ENCODE measurements at places on chromosomes 1 and 21.

- peak overlapping the region; percentile 90 for H3K27ac ChIP-seq
- peaks cover 22% of the 10 kb centered on the region for H3K4me1 ChIP-seq
- no peak for DNase-seq
- no peaks in the 10 kb centered on the region for H3K27me3 ChIP-seq
- H3K4me3 ChIP-seq, result peak overlapping the region; percentile 70
- H3K36me3 ChIP-seq, result no peaks in the 10 kb centered on the region
These were observed 431 bp downstream of the CLCN6 start for GRCh38 chr1:11806307-11806936.

GRCh38 chr1:9823943-9824701 is at the start of gene CLSTN1:
CLSTN1 (minus strand) TSS chr1:9823965; CDS start chr1:9823733, 232 bp downstream.
- H3K27ac ChIP-seq, result peak within 1 kb of the TSS; percentile 94
- peaks cover 7% of the 10 kb centered on the region for H3K4me1 ChIP-seq
- DNase-seq, result peak; percentile 90
- H3K4me3 ChIP-seq, result peak within 1 kb of the TSS; percentile 74
- H3K36me3 ChIP-seq, result no peaks in the 10 kb centered on the region

- no peak for DNase-seq
- no peaks in the 10 kb centered on the region for H3K4me1 ChIP-seq
- no peaks in the 10 kb centered on the region for H3K27me3 ChIP-seq
- H3K36me3 ChIP-seq, result no peaks in the 10 kb centered on the region
These were observed 19.8 kb upstream of the ARTN start for GRCh38 chr1:43913666-43914360.

GRCh38 chr1:45297666-45298356 is 28.9 kb upstream of the HPDL start:
- no peaks in the 10 kb centered on the region for H3K4me1 ChIP-seq
- no peaks in the 10 kb centered on the region for H3K36me3 ChIP-seq
- no peak for DNase-seq
- H3K27ac ChIP-seq, result no peak overlapping the region

- no peaks in the 10 kb centered on the region for H3K27me3 ChIP-seq
- no peak overlapping the region for H3K4me3 ChIP-seq
- H3K36me3 ChIP-seq, result no peaks in the 10 kb centered on the region
These were observed 28.0 kb downstream of the TBX15 start for GRCh38 chr1:118960026-118960561.

GRCh38 chr1:229535230-229535629 is 23.3 kb downstream of the ABCB10 start:
- DNase-seq, result no peak
- no peak overlapping the region for H3K4me3 ChIP-seq
- H3K27me3 ChIP-seq, result no peaks in the 10 kb centered on the region
- no peaks in the 10 kb centered on the region for H3K4me1 ChIP-seq

- no peaks in the 10 kb centered on the region for H3K27me3 ChIP-seq
- peaks cover 8% of the 10 kb centered on the region for H3K4me1 ChIP-seq
- H3K27ac ChIP-seq, result peak overlapping the region; percentile 82
- no peaks in the 10 kb centered on the region for H3K36me3 ChIP-seq
- no peak overlapping the region for H3K4me3 ChIP-seq
- peak; percentile 53 for DNase-seq
These were observed 244.6 kb upstream of the MAP1LC3C start for GRCh38 chr1:242243472-242243871.

DNA sequence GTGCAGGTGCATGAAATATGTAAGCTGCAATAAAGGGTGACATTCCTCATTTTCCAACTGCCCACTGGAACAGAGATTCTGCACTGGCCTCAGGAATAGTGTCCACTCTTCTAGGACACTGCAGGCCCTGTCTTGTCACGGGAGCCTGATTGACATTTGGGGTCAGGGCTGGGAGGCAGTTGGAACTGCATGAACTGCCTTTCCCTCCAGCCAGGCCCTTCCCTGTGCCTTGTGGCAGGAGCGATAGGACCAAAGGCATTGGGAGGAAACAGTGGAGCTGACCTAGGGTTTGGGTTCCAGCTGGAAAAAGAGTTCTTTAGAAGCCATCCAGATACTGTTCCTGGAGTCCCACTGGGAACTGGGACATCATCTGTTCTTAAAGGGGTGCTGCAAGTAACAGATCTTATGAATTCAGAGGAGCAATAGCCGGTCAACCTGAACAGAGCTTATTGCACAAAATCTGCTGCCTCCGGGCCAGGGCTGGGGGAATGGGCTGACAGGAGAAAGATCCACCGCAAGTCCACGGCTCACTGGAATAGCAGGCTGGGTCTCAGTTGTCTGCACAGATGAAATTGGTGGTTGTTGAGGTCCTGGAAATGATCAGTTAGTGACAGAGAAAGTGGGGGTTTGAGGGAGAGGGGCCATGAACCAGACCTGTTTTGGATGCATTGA is 451.7 kb downstream of the CAMTA1 start:
- no peak overlapping the region for H3K27ac ChIP-seq
- no peaks in the 10 kb centered on the region for H3K27me3 ChIP-seq
- DNase-seq, result no peak
- no peak overlapping the region for H3K4me3 ChIP-seq
- no peaks in the 10 kb centered on the region for H3K4me1 ChIP-seq

DNA sequence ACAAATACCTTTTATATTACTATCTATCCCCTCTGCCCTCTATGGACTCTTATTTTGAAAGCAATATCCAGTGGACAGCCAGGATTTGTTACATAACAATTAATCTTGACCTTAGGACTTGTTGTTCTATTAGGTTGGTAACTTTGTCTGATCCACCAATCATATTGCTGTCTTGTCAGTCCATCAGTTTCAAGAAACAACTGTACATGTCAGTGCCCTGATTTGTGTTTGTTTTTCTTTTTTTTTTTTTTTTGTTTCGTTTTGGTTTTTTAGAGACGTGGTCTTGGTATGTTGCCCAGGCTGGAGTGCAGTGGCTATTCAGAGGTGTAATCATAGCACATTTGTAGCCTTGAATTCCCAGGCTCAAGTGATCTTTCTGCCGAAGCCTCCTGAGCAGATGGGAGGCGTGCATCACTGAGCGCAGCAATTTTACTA is 1.5 kb upstream of the SCP2 start:
- no peaks in the 10 kb centered on the region for H3K4me1 ChIP-seq
- H3K27ac ChIP-seq, result no peak overlapping the region

GRCh38 chr1:54364995-54365394 is 41.2 kb downstream of the SSBP3 start:
- DNase-seq, result peak; percentile 77
- H3K4me1 ChIP-seq, result peaks cover 4% of the 10 kb centered on the region

GRCh38 chr1:179493323-179493722 is 82.4 kb downstream of the NPHS2 start:
- H3K4me3 ChIP-seq, result no peak overlapping the region
- no peaks in the 10 kb centered on the region for H3K27me3 ChIP-seq
- H3K36me3 ChIP-seq, result no peaks in the 10 kb centered on the region
- H3K4me1 ChIP-seq, result no peaks in the 10 kb centered on the region
- no peak for DNase-seq

DNA sequence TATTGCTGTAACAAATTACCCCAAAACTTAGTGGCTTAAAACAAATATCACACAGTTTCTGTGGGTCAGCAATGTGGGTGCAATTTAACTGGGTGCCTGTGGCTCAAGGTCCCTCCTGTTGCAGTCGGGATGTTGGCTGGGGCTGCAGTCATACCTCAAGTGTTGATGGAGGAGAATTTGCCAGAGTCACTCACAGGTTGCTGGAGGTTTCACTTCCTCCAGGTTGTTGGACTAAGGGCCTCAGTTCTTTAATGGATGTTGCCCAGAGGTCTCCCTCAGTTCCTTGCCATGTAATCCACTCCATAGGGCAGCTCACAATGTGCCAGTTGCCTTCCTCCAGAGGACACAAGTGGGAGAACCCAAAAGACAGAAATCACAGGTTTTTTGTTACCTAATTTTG is 2.5 kb upstream of the TAF13 start:
- no peak overlapping the region for H3K27ac ChIP-seq
- no peak for DNase-seq
- no peak overlapping the region for H3K4me3 ChIP-seq
- no peaks in the 10 kb centered on the region for H3K4me1 ChIP-seq
- no peaks in the 10 kb centered on the region for H3K27me3 ChIP-seq
- H3K36me3 ChIP-seq, result no peaks in the 10 kb centered on the region

DNA sequence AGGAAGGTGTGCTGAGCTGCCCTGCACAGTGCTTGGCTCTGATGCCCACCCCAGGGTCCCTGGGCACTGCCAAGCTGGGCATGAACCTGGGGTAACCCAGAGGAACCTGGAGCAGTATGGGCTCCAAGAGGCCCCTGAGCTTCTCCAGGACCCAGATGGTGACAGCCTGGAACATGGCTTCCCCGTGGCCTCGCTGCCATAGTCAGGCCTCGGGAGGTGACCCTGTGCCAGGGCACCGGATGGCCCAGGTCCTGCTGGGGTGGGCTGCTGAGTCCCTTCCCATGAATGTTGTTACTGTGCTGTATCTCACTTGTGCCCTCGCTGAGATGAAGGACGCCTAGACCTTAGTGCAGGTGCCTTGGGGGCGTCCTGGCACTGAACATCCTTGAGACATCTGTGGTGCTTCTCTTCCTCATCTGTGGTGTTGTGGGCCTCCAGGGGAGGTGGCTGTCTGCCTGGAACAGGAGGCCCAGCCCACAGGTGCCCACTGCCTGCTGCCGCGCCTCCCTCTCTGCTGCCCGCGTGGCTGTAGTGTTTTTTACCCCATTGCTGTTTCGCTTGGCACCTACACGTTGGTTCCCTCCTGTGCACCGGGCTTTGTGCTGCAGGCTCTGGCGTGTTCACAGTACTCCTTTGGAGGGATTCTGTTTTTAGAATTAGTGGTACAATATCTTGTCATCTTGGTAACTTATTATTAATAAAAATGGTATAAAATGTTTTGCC is 160.3 kb downstream of the PCBP3 start:
- no peaks in the 10 kb centered on the region for H3K36me3 ChIP-seq
- no peak overlapping the region for H3K27ac ChIP-seq
- H3K27me3 ChIP-seq, result no peaks in the 10 kb centered on the region
- H3K4me3 ChIP-seq, result no peak overlapping the region
- no peaks in the 10 kb centered on the region for H3K4me1 ChIP-seq
- no peak for DNase-seq

GRCh38 chr21:41439248-41439647 is 13.2 kb downstream of the MX1 start:
- no peaks in the 10 kb centered on the region for H3K4me1 ChIP-seq
- H3K36me3 ChIP-seq, result no peaks in the 10 kb centered on the region
- H3K27ac ChIP-seq, result no peak overlapping the region
- no peaks in the 10 kb centered on the region for H3K27me3 ChIP-seq
- no peak overlapping the region for H3K4me3 ChIP-seq
- no peak for DNase-seq

- H3K4me3 ChIP-seq, result peak within 1 kb of the TSS; percentile 43
- no peak for DNase-seq
- H3K27me3 ChIP-seq, result no peaks in the 10 kb centered on the region
- H3K27ac ChIP-seq, result peak within 1 kb of the TSS; percentile 70
- H3K36me3 ChIP-seq, result no peaks in the 10 kb centered on the region
These were observed at the start of gene WNT9A for GRCh38 chr1:227947676-227948492. WNT9A (minus strand) TSS chr1:227947932; CDS start chr1:227947887, 45 bp downstream.

- H3K27ac ChIP-seq, result peak overlapping the region; percentile 98
- no peaks in the 10 kb centered on the region for H3K36me3 ChIP-seq
- DNase-seq, result peak; percentile 63
- peaks cover 19% of the 10 kb centered on the region for H3K4me1 ChIP-seq
- peak overlapping the region; percentile 75 for H3K4me3 ChIP-seq
These were observed 554 bp downstream of the EVA1C start for GRCh38 chr21:32413015-32413504.

GRCh38 chr1:173445656-173446055 is 31.5 kb upstream of the PRDX6 start:
- no peak overlapping the region for H3K27ac ChIP-seq
- no peak overlapping the region for H3K4me3 ChIP-seq
- no peak for DNase-seq
- H3K36me3 ChIP-seq, result no peaks in the 10 kb centered on the region
- no peaks in the 10 kb centered on the region for H3K27me3 ChIP-seq
- H3K4me1 ChIP-seq, result no peaks in the 10 kb centered on the region

DNA sequence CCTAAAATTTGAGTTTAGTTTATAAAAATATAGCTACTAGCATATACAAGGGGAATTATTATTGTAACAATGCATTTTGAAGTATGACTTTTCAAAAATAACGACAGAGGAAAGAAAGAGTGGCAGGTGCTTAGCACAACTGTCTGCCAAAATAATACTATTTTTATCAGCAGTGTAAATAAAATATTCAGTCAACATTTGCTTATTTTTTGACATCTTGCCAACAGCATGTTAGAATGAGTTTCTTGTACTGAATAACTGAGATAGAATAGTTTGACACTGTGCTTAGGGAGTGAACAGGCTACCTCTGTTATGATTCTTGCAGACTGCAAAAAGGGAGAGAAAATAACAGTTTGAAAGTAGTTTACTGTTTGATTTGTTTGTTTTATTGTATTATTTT is 909.8 kb downstream of the BRINP3 start:
- H3K27me3 ChIP-seq, result no peaks in the 10 kb centered on the region
- no peak overlapping the region for H3K27ac ChIP-seq
- no peaks in the 10 kb centered on the region for H3K36me3 ChIP-seq
- H3K4me3 ChIP-seq, result no peak overlapping the region

- H3K27ac ChIP-seq, result peak overlapping the region; percentile 99
- no peaks in the 10 kb centered on the region for H3K27me3 ChIP-seq
- H3K36me3 ChIP-seq, result peaks cover 14% of the 10 kb centered on the region
- H3K4me1 ChIP-seq, result peaks cover 16% of the 10 kb centered on the region
- H3K4me3 ChIP-seq, result peak overlapping the region; percentile 88
These were observed 671 bp upstream of the PYGO2 start for GRCh38 chr1:154962156-154962749.

- DNase-seq, result no peak
- no peak overlapping the region for H3K27ac ChIP-seq
- no peaks in the 10 kb centered on the region for H3K36me3 ChIP-seq
These were observed 40.5 kb upstream of the PROX1 start for GRCh38 chr1:213947200-213947801.

GRCh38 chr1:60430375-60430774 is 356.8 kb upstream of the C1orf87 start:
- no peaks in the 10 kb centered on the region for H3K4me1 ChIP-seq
- peak overlapping the region; percentile 21 for H3K27ac ChIP-seq
- DNase-seq, result peak; percentile 60
- no peak overlapping the region for H3K4me3 ChIP-seq
- H3K27me3 ChIP-seq, result no peaks in the 10 kb centered on the region

DNA sequence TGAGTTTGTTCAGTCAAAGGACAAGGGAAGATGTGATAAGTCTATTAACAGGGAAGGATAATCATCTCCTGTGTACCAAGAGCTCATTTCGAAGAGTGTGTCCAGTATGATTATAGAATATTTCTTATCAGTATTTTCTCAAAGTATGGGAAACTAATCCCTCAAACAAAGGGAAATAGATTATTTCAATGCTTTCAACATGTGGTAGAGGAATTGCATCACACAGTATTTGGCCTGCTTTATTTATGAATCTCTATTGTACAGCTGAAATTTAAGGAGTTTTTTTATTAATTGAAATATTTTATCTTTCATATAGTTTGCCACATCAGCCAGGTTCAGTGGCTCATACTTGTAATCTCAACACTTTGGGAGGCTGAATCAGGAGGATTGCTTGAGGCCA is 151.0 kb downstream of the CLEC20A start:
- no peaks in the 10 kb centered on the region for H3K4me1 ChIP-seq
- H3K27ac ChIP-seq, result no peak overlapping the region
- no peaks in the 10 kb centered on the region for H3K36me3 ChIP-seq
- DNase-seq, result no peak

GRCh38 chr1:27858072-27858948 is 14.0 kb upstream of the THEMIS2 start:
- no peak overlapping the region for H3K4me3 ChIP-seq
- DNase-seq, result peak; percentile 79
- no peaks in the 10 kb centered on the region for H3K36me3 ChIP-seq
- no peaks in the 10 kb centered on the region for H3K4me1 ChIP-seq

- H3K27me3 ChIP-seq, result no peaks in the 10 kb centered on the region
- DNase-seq, result no peak
- peaks cover 6% of the 10 kb centered on the region for H3K4me1 ChIP-seq
These were observed 28.2 kb downstream of the ATP8B2 start for GRCh38 chr1:154353460-154353904.

All from prostate gland (tissue), 2 donors.